ENCODE measurements at places on chromosomes 3 and 15. TPM values are rescaled to one million over a fixed set of nuclear protein-coding genes. Genes with fewer than 3 reads are reported as not detected.

Gene PROK2
- total RNA-seq = not detected

Gene SLC35G2
- total RNA-seq = 8.2 TPM

Gene GRAMD1C
- total RNA-seq = 1.3 TPM

Gene TPRG1
- total RNA-seq = 0.43 TPM

Gene P3H2
- 11.1 TPM for total RNA-seq

Gene CCDC54
- total RNA-seq = not detected

Gene SLC30A4
- 9.5 TPM for total RNA-seq

Gene GPR156
- 0.37 TPM for total RNA-seq

Gene ISL2
- 0.37 TPM for total RNA-seq

Data from smooth muscle cell of bladder (primary cell).